Osteoblast (primary cell): ENCODE measurements at places on chromosomes 5 and 9.

DNA sequence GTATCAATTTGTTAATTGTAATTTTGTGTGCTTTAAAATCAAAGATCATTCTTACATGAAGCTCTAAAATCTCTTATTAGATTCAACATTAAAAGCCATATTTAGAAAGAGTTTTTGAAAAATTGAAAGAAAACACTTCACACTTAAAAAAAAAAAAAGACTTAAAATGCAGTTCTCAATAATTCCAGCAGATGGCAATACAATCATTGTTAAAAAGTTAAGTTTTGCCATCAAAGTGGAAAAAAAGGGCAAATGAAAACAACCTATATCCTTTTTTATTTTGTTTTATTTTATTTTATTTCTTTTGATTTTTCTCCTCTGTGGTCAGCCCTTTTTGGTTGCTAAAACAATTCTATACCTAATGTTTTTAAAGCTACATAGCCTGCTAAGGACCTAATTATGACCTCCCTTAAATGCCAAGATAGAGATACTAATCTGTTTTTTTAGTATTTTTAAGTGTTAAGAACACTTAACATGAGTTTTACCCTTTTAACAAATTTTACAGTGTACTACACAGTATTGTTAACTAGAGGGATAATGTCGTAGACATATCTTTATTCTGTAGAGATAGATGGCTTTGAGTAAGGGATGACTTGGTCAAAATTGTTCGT is 154.2 kb upstream of the DAB2 start:
- DNase-seq, result no peak

GRCh38 chr5:158470764-158471534 is 612.0 kb upstream of the CLINT1 start:
- DNase-seq, result no peak

- peak; percentile 94 for DNase-seq
Measured at GRCh38 chr5:424301-425110, 18.5 kb upstream of the EXOC3 start.

DNA sequence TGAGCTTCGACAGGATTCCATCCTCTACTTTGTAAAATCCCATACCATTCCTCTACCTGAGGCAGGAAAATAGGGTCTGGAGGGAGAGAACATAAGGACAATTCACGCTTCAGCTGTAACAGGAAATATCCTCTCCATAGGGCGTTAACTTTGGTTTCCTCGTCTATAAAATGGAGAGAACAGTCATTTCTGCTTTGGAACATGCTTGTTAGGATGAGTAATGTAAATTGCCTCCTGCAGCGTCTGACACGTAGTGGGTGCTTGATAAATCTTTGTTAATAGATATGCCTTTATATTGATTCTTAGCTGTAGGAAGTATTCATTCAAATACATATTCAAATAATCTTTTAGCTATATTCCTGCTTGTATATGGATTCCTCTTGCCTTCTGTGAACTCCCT is 711 bp upstream of the SUB1 start:
- no peak for DNase-seq

- peak; percentile 15 for DNase-seq
Measured at GRCh38 chr9:128893354-128893753, 11.4 kb downstream of the LRRC8A start.

GRCh38 chr5:963673-964531 is 44.7 kb upstream of the NKD2 start:
- peak; percentile 71 for DNase-seq

GRCh38 chr9:113943112-113944009 is 67.3 kb downstream of the ZNF618 start:
- no peak for DNase-seq

DNA sequence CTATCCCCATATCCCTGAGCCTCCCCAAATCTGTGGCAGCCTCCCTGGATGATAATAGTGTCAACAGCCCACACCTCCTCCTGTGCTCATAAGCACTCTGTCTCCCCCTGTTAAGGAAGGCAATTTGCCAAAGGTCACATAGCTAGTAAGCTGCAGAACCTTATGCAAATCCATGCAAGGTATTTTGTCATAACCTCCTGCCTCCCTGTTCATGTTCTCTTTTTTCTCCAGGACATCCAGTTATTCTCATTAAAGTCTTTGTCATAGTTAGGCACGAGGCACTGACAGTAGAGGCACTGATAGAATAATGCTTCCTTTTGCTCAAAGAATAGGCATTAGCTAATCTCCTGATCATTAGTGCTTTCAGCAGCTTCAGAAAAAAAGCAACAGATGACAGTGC is 10.2 kb upstream of the AUH start:
- DNase-seq, result no peak

DNA sequence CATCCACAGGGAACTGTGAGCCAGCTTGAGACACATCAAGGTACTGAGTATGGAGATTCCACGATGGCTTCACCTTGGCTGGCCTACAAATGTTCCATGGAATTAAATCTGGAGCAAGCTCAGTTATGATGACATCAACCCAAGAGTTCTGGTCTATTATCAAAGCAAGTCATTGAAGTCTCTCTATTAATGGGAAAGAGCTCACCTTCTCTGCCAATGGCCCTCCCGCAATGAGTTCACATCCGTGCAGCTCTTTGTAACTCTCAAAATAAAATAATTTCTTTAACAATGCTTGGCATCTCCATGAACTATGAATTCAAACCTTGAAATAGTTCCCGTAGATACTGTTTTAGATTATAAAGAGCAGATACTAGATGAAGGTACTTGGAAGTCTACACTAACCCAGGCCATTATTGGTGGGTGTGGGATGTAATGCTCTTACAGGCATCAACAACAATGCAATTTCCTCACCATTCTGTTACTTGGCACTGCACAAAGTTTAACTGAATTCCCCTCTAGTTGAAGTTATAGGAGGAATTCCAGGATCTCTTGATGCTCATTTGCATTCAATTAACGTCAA is 55.4 kb downstream of the ZNF474 start:
- no peak for DNase-seq

GRCh38 chr9:138103111-138103848 is 225.7 kb downstream of the CACNA1B start:
- peak; percentile 61 for DNase-seq

GRCh38 chr5:79837761-79838551 is 148.3 kb downstream of the CMYA5 start:
- DNase-seq, result no peak

- DNase-seq, result no peak
Measured at GRCh38 chr5:61730866-61731265, 398.8 kb downstream of the ZSWIM6 start.

GRCh38 chr5:121581588-121581987 is 270.1 kb upstream of the FTMT start:
- no peak for DNase-seq

DNA sequence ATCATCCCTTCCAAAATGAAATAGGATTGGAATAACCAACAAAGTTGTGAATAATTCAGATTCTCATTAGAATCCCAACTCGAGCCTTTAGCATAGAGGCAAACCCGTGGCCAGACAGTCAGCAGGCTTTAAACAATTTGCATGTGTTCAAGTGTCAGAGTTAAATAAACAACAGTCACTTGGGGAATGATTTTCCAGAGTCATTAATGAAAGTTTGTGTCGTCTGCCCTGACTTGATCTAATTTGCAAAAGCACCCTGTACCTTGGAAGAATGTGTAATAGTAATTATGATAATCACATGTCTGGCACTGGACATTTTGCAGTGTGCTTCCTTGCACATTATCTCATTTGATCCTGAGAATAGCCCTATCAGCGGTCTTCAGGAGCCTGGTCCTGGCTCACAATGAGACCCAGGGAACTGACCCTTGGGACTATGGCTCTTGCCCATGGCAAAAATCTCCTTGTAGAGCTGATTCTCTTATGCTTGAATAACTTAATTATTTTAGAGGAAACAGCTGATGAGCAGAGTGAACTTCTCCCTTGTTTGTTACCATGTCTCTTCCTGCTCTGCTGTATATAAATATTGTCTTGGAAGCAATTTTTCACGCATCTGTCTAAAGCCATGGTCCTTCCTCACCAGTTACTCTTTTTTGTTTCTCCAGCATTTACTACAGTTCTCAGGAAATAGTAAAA is 272.7 kb downstream of the NR3C1 start:
- DNase-seq, result no peak

GRCh38 chr5:18811661-18812060 is 1176.3 kb downstream of the CDH18 start:
- no peak for DNase-seq

DNA sequence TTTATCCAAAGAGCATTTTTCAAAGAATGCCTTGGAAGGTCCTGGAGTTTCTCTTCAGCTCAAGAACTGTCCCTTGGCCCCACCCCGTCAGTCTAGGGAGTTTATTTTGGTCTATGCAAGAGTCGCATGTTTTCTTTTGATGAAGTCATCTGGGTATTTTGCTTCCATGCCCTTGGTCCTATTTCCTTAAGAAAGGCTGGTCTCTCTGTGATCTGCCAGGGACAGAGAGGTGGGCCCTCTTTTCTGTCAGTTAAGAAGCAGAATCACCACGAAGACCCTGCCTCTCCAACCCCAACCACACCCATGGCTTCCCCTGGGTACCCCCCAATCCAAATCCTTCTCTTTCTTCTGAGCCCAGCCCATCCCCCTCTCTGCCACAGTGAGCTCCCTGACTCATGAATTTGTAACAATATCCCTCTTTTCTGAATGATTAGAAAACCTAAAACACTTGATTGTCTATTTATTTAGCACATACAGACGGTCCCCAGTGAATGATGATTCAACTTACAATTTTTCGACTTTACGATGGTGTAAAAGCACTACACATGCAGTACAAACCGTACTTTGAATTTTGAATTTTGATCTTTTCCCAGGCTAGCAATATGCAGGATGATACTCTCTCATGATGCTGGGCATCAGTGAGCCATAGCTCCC is 163.5 kb upstream of the ADRA1B start:
- peak; percentile 81 for DNase-seq

GRCh38 chr9:91117959-91118703 is 243.6 kb downstream of the AUH start:
- DNase-seq, result peak; percentile 94

DNA sequence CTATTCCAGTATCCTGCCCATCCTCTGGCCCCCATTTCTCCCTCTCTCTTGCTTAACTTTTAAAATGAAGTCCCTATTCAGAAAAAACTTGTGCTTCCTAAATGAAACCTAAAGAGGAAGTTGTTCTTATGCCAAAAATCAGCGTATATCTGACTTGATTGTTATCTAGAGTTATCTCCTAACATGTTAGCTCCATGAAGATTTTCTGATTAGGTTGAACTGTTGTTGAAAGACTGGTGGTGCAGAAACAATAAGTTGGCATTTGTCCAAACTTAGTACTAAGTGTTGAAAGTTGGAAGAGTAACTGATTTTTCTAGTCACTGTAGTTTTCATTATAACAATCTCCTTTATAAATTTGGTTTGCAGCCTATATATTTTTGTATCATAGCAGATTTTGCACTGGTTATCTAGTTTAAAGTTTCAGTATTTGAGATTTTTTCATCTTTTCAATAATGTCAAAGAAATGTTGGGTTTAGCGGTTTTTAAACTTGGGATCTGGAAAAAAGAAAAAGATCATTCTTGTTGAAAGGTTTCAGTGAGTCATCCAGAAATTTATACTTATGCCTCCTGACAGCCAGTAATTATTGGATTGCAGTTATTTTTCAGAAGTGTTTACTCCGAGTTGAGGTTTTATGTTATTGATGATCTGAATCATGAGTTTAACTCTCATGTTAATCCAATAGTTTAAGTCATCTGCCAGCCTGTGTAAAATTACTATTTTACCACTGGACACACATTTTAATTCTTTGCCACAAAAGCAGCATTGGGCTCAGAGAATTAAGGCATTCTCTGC is 60.6 kb downstream of the PAM start:
- no peak for DNase-seq

DNA sequence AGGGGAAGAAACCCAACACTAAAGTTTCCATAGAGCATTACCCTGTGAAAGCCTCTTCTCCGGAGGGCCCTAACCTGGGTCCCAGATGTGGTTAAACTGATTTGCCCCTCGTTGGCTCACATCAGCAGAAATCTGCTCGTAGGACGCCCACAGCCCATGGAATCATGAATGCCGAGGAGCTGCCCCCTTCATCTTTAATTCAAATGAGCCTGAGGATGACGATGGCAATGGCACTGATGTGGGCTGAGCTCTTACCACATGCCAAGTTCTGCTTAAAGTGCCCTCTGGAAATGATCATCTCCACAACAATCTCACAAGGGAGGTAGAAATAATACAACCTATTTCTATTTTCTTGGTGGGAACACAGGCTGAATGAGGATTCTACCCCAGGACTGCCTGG is 183.3 kb downstream of the FSTL4 start:
- DNase-seq, result no peak

DNA sequence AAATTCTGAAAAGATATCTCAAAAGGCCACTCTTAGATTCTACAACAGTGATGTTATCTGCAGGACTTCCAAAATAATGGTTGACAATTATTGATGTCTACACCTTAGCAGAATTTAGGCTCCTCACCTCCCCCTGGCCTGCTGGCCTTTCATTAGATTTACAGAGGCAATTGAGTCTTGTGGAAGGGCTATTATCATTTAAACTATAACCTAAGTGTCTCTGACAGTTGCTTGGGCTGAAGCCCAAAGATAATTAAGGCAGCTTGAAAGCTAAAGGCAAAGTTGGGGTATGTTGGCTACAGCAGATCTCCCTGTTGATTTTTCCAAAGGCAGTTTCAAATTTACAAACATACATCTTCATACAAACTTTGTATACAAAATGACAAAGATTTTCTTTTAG is 912.3 kb downstream of the TAF11L14 start:
- DNase-seq, result no peak

GRCh38 chr9:81682177-81682576 is 7.2 kb downstream of the TLE1 start:
- no peak for DNase-seq

DNA sequence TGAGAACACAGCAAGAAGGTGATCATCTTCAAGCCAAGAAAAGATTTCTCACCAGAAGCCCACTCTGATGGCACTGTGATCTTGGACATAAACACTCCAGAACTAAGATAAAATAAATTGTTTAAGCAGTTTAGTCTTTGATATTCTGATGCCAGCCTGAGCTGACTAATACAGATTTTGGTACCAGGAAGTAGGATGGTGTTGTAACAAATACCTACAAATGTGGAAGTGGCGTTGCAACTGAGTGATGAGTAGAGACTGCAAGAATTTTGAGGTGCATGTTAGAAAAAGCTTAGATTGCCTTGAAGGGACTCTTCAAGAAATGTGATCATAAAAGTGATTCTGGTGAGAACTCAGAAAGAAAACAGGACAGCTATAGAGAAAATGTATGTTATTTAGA is 592.4 kb upstream of the DAB2 start:
- no peak for DNase-seq

DNA sequence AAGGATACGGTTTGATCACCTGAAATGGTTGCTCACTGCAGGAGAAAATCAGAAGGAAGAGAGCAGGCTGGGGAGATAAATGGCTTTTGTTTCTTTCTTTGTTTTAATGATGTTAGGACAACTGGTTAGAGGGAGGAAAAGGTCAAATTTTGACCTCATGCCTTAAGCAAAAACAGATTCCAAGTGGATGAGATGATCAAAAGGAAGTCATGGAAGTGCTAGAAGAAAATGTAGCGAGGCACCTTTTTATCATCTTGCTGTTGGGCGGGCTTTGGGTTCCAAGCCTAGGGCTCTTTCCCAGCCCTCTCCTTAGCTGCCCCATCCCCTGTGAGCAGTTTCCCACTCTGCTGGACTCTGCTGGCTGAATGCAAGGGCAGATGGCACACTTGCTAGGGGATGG is 127.9 kb downstream of the ADAMTS2 start:
- peak; percentile 65 for DNase-seq
